ENCODE measurements at places on chromosomes 5 and 9.
A peak's percentile ranks its signal among the peaks of the same experiment; 100 is the strongest.

DNA sequence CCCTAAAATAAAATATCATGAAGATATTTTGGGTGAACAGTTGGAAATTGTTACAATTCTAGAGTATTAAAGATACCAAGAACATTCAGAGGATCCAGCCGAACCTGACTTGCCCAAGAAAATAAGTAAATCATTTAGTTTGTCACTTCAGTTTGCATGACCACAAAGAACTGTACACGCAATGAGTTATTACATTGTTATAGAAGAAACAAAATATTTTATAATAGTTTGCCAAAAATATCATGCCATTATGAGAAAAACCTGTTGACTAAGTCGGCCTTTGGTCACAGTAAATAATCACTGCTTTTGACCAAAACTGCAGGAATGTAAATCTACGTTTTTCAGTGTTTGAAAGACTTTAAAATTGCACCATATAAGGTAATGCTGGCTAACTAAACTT is 27.9 kb downstream of the TRIO start:
- DNase-seq = no peak

DNA sequence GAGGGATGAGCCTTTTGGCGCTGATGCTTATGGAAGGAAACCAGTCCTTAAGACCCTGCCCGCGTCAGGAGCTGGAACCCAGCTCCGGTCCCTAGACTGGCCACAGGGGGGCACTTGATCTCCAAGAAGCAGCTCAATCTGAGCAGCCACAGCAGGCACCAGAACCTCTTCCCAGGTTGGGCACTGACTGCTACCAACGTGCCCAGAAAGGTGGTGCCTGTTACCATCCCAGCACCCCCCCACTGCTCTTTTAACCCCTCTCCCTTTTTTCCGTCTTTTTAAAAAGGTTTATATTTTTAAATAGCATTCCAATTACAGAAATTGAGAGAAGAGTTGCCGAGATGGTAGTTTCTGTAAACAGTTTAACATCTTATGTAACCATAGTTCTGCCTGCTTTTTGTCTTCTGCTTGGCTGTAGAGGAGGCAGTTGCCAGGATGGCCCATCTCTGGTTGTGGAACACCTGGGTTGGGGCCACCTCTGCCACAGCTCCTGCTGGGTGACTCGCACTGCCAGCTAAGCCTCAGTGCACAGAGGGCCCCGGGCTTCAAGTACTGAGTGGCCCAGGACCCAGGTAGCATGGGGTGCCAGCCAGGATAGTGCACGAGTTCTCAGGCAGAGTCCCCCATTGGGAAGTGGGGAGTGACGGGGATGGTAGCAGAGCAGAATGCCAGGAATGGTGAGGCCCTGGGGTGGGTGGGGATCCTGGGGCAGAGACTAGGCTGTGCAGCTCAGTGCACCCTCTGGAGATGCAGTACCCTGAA is 62.8 kb downstream of the PFDN1 start:
- peak; percentile 60 for DNase-seq

GRCh38 chr9:22682536-22682935 is 235.9 kb downstream of the DMRTA1 start:
- DNase-seq = no peak

- DNase-seq = no peak
Observed at GRCh38 chr9:130770679-130771442, 64.2 kb upstream of the ABL1 start.

- DNase-seq = no peak
Observed at GRCh38 chr5:165906871-165907270, 2384.6 kb upstream of the WWC1 start.

- DNase-seq = no peak
Observed at GRCh38 chr9:125594223-125594610, 112.8 kb downstream of the MAPKAP1 start.
